CD4-positive, alpha-beta T cell treated with Interleukin-12 subunit alpha and Interleukin-12 subunit beta, for 1 hour (primary cell): ENCODE measurements at places on chromosomes 6 and 20.

- no peak for DNase-seq
Observed at GRCh38 chr6:42423244-42423643, 28.5 kb downstream of the TRERF1 start.

- peak; percentile 32 for DNase-seq
Observed at GRCh38 chr6:160102956-160103824, 18.4 kb upstream of the SLC22A1 start.

DNA sequence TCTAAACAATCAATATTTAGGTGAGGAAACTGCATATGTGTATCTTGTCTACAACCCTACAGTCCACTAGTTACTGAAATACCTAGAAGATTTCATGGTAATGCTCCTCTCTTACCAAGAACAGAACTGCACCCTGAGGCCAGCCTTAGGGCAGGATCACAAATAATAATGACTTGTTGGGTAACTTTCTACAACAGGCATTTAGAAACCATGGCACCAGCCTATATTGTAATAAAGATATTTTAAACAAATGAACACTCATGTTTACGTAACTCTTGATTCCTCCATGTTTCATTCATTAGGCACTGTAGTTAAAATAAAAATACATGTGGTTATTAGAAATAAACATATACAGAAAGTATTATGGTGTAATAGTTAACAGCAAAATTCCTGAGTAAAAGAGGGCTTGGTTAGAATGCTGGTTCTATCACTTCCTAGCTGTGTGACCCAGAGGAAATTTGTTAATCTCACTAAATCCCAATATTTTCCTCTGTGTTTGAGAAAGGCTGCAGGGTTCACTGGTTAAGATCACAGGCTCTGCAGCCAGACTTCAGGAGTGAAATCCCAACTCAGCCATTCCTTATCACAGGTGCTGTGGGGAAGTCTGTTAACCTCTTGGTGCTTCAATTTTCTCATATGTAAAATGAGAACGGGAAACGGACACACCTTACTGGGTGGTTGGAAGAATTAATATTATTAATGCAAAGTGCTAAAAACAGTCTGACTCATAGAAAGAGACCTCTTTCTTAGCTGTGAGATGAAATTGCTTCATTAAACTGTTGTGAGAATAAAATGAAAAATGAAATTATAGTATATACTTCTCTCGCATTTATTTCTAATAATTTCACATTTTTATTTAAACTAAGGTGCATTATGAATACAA, 8.5 kb downstream of the HMGN3 start:
- DNase-seq, result no peak

- DNase-seq, result no peak
Observed at GRCh38 chr20:35030136-35030535, 62.5 kb downstream of the TRPC4AP start.

DNA sequence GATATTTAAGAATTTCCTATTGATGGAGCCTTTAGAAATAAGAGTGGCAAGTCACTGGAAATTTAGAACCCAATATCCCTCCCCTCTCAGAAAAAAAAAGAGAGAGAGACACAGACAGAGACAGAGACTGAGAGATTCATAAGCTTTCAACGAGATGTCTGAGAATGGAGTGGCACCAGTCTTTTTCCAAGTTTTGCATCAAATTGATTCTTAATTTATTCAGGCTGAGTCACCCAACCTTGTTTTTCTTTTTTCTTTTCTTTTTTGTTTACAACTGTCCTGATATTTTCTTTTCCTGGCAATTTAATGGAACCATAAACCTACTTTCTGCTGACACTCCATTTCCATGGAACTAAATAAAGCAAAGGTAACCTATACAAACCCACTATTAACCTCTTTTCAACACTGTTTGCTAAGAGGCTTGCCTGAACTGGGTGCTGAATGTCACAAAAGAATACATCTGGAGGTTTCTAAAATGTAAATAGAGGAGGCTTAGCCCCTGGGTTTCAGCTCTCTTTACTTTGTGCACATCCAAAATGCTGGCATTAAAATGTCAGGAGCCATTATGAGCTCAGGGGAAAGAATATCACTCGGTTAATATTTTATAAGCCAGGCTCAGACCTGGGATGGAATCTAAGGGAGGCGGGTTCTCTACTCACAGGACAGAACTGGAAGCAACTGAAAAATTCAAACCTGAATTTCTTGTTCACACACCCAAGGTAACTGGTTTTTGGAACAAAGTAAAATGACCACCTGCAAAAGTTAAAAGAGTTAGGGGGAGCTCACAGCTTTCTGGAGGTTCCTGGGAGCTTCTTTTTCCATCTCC, 100.8 kb downstream of the BFSP1 start:
- no peak for DNase-seq

DNA sequence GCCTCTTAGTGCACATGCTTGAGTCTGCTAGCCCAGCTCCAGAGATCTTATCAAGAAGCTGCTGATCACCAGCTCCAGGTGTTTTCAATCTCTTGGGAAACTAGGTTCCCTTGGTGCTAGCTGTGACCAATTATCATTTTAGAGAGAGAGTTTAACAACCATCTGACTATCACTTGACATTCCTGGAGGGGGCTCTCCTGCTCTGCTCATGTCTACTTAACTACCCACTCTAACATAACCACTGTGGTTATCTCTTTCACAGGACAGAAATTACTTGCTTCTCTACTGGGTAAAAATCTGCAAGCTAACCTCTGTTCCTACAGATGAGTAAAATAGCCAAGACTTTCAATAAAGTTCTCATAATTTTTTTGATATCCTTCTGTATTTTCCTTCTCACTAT, 823.4 kb upstream of the GJE1 start:
- peak; percentile 12 for DNase-seq

DNA sequence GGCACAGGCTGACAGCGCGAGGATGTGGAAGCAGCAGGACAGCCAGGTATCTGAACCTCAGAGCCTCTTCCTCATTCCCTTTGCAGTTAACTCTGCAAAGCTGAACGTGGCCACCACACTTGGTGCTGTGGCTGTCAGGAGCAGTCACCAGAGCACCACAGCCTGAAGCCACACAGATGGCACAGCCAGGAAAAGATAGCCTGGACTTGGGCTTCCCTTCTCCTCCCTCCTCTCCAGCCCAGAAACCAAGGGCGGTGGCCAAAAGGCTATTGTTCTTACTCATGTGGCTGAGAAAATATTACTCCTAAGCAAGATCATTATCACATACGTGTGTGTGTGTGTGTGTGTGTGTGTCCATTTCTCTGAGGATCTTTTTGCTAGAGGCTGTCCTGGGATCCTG, 39.8 kb downstream of the CD164 start:
- DNase-seq, result no peak

DNA sequence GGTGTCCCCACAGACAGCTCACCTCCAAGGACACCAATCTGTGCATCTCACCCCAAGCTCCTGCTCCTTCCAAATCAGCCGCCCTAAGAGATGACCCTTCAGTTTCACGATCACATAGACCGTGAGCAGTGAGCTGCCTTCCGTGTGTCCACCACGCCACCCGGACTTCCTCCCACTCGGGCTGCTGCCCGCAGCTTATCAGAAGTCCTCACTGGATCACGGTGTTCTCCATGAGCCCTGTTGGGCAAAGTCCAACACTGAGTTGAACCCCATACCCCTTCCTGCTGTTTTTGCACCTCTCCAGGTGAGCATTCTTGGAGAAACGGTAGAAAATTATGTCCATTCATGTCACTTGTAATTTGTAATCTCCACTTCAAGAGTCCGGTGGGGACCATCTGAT, 234.4 kb downstream of the SMOC2 start:
- DNase-seq, result no peak

DNA sequence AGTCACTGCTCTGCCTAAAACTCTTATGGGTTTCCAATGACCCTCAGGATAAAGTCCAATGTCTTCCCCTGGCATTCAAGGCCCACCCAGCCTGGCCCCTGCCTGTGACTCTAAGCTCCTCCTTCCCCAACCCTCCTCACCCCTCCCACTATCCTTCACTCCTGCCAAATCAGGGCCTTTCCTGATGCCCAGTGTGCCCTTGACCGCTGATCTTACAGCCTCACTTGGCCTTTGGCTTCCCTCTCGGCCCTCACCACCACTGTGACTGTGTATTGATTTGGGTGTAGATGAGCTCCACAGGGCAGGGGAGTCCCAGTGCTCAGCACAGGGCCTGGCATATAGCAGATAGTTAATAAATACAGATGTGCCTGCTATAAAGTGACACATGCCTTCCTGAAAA, 115.7 kb downstream of the TOX2 start:
- DNase-seq, result no peak

DNA sequence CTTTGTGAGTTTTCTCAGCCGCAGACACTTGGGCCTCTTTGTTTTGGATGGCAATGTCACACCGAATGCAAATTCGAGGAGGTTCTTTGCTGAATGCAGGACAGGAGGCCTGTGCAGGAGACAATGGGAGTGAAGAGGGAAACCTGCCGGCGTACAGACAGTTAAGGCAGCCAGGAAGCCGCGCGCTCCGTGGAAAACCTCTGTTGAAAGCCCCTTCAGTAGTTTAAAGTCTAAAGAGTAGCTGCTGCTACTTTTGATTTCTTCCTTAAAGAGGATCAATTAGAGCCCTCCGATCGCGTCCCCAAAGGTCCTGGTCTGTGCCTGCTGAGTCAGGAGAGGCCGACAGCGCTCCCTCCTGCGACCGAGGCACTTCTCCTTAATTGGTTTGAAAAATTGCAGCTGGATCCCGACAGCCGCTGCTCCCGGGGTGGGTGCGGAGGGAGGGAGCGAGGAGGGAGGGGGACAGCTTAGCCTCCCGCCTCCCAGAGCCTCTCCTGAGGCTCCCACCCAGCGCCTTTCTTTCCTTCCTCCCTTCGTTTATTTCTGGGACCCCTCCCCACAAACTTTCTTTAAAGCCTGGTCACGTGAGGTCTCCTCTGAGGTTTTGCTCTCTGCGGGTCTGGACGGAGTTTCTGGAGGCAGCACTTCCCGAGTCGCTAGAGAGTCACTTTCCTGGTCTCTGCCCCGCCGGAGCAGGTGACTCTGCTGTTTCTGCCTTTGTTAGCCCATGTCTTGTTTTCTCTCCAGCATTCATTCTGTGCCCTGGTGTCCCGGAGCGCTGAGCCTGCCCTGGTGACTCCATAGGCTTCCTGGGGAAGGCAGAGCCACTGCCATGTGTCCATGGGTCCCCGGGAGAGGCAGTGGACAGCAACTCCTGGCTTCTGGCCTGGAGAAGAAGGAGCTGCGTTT, 22.3 kb upstream of the RPP40 start:
- no peak for DNase-seq

DNA sequence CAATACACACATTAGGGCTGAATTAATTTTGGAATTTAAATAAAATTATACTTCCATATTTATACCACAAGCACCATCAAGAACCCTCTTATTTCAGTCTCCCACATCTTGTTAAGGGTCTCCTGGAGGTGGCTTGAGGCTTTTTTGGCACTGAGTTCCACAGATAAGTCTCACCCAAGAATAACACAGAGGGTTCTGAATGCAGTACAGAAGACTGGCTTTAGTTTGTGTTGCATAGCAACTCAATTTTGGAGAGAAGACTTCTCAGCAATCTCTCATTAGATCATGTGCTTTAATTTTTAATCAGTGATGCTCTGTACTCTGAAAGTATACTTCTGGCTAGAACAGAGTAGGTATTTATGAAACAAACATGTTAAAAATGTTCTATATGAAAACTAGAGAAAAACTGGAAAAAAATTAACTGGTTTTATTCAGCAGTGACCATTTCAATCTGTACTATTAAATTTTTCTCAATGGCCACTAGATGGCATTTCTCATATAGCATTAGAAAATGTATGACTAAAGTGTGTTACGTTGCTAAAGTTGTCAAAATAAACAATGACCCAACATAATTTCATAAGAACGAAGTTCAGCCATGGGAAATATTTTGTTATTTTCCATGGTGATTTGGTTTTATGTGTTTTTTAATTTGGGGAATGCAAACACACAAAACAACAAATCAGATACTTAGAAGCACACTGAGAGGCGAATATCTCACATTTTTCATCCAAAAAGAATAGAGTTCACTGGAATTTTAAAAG, 32.7 kb upstream of the MAP7 start:
- peak; percentile 13 for DNase-seq

GRCh38 chr6:45535933-45536332, 158.2 kb upstream of the SUPT3H start:
- DNase-seq, result no peak

DNA sequence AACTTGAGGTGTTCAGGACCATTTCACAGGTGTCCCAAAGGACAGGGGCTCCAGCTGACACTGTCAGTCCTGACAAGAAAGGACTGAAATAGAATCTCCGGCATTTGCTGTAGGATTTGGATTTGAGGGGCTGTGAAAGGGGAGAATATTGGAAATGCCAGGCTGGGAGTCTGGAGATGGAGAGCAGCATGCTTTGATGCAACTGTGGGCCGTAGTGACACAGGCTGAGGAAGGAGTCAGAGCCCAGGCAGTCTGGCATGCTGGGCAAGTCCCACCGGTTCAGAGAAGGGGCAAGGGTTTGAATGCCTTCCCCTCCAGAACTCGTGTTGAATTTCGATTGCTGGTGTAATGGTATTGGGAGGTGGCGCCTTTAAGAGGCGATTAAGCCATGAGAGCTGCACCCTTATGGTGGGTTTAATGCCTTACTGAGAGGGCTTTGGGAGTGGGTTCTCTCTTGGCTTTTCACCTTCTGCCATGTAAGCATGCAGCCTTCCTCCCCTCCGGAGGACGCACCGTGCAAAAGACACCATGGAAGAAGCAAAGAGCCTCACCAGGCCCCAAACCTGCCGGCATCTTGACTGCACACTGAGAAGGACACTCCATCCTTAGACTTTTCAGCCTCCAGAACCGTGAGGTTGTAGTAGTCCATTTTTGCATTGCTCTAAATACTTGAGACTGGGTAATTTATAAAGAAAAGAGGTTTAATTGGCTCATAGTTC, 9.4 kb upstream of the PYGB start:
- no peak for DNase-seq

DNA sequence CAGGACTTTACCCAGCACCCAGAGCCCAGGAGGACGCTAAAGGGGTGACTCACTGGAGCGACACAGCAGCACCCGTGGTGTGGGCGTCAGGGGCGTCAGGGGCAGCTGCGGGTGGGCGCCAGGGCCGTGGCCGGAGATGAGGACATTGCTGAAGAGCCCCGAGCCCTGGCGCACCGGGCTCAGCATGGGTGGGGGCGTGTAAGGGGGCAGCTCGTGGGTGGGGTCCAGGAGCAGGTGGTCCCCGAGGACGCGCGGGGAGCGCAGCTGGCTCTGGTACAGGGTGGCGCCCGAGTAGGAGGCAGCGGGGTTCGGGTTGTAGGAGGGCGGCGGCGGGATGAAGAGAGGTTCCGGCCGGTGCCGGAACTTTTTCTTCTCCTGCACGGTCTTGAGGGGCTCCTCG, 41.6 kb upstream of the MRPS10 start:
- DNase-seq, result no peak

- DNase-seq, result no peak
Observed at GRCh38 chr20:57257701-57258453, 8.6 kb downstream of the BMP7 start.
